ENCODE measurements at places on chromosomes 7 and 10.
A peak's percentile ranks its signal among the peaks of the same experiment; 100 is the strongest.

- DNase-seq, result no peak
Measured at GRCh38 chr7:33156441-33156840, 27.1 kb downstream of the BBS9 start.

GRCh38 chr7:39667341-39667923 is 44.1 kb downstream of the RALA start:
- no peak for DNase-seq

- no peak for DNase-seq
Measured at GRCh38 chr7:4638781-4639575, 43.1 kb upstream of the FOXK1 start.

GRCh38 chr10:52312942-52313255 is 1.2 kb upstream of the DKK1 start:
- no peak for DNase-seq

GRCh38 chr10:18306031-18306430 is 165.8 kb downstream of the CACNB2 start:
- DNase-seq, result no peak

DNA sequence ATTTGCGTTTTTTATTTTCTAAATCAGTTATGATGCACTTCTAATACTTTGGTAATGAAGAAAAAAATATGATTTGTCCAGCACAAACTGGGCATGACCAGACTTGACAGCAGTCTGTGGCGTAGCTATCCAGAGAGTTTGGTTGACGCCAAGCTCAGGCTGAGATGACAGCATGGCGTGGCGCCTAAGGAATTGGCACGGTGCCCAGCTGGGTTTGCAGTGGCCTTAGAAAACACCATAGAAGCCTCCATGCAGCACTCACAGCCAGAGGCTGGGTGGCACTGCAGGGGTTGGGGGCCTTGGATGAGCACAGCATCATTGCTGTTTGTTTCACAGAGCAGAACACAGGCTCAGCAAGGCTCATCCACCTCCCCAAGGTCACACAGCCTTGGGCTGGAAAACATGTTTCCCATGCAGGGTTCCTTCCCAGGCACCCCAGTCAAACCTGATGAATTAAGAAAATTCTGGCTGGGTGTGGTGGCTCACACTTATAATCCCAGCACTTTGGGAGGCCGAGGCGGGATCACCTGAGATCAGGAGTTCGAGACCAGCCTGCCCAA is 88.9 kb downstream of the GTF2IRD1 start:
- DNase-seq, result peak; percentile 45

GRCh38 chr7:152923711-152924110 is 164.2 kb downstream of the ACTR3B start:
- DNase-seq, result no peak

Data from RWPE1 (cell line).